G401 (cell line): ENCODE measurements at places on chromosomes 1 and 21.

DNA sequence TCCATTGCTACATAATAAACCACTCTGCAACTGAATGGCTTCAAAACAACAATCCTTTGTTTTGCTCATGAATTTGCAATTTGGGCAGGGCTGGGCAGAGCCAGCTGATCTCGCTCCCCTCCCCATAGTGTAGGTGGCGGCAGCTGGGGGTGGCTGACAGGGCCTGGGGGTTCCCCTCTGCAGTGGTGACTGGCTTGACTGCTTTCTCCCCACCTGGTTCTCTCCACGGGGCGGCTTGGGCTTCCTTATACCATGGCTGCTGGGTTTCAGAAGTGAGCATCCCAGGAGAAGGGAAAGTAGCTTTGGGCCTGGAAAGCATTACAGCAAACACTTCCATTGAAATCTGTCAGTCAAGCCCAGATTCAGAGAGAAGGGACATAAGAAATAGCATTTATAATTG is 129.7 kb upstream of the ZBTB40 start:
- no peak for DNase-seq

- DNase-seq, result peak; percentile 79
Observed at GRCh38 chr1:179369751-179370341, 4.1 kb downstream of the AXDND1 start.

DNA sequence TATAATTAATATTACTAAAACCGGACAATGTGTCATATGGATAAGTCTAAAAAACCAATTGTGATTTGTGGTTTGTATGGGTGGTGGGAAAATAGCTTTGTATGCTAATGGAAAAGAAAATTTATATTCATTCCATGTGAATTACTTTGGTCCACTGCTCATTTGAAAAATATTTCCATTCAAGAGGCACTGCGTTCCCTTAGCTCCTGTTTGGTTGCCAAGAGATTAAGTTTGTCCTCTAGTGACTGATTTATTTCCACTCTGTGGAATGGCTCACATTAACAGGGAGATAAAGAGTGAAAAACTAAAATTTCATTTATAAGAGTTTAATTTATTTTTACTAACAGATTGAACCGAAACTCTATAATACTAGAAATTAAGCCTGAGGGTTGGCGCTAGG is 744.1 kb upstream of the CHRM3 start:
- no peak for DNase-seq

GRCh38 chr21:46183910-46184624 is at the start of gene SPATC1L:
TSS of gene SPATC1L (minus strand) at chr21:46184459. CDS start at chr21:46182816, 1,643 bp downstream.
- peak; percentile 82 for DNase-seq

- no peak for DNase-seq
Observed at GRCh38 chr1:36123356-36123755, 1.7 kb downstream of the COL8A2 start.

GRCh38 chr1:66335859-66336640 is 197.9 kb upstream of the SGIP1 start:
- no peak for DNase-seq

- DNase-seq, result no peak
Observed at GRCh38 chr1:175628548-175629317, 114.7 kb downstream of the TNR start.

- peak; percentile 82 for DNase-seq
Observed at GRCh38 chr1:46362158-46362557, 21.6 kb downstream of the NSUN4 start.

GRCh38 chr1:208515129-208515528 is 270.9 kb upstream of the PLXNA2 start:
- DNase-seq, result no peak

GRCh38 chr1:18942340-18942739 is 14.1 kb downstream of the IFFO2 start:
- DNase-seq, result no peak

DNA sequence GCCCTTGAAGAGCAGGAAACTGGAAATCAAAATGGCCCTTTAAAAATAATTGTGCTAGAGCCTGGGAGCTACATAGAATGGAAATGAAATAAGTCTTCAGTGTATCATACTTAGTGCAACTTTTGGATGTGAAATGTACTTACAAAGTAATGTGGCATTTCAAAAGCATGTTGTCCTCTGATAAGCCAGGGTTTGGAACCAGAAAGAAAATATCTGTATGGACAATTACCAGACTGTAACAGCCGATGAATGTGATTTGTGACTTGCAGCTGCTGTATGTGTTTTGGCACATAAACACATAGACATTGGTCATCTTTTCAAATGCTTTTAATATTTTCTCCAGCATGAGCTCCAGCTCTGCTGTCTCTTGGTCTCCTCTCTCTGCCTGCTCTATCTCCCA is 546.4 kb downstream of the OMA1 start:
- no peak for DNase-seq

- DNase-seq, result no peak
Observed at GRCh38 chr1:233951804-233952203, 47.3 kb downstream of the SLC35F3 start.

- no peak for DNase-seq
Observed at GRCh38 chr1:178543290-178543607, 30.3 kb downstream of the TEX35 start.

DNA sequence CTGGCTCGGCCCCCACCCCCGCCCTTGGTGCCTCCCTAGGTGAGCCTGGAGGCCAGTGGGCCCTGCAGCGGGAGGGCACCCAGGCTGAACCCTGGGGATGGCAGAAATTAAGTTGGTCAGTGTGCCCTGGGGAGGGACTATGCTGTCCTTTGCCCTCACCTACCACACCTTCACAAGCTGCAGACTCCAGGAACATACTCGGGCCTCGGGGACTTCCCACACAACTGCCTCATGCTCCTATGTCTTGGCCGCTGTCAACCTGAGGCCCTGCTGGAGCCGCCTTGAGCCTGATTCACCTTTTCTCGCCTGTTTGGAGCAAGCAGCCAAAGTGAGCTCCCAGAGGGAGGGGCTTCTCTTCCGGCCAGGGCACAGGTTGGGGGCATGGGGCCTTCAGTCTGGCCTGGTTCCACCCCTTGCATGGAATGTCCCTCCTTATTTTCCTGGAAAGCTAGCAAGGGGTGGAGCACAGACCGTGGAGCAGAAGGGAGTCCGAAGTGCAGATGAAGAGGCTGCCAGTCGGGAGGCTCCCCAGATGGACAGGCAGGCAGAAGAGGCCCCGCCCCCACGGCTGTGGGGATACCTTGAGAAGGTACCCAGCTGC is 24.7 kb downstream of the KNCN start:
- DNase-seq, result peak; percentile 44

DNA sequence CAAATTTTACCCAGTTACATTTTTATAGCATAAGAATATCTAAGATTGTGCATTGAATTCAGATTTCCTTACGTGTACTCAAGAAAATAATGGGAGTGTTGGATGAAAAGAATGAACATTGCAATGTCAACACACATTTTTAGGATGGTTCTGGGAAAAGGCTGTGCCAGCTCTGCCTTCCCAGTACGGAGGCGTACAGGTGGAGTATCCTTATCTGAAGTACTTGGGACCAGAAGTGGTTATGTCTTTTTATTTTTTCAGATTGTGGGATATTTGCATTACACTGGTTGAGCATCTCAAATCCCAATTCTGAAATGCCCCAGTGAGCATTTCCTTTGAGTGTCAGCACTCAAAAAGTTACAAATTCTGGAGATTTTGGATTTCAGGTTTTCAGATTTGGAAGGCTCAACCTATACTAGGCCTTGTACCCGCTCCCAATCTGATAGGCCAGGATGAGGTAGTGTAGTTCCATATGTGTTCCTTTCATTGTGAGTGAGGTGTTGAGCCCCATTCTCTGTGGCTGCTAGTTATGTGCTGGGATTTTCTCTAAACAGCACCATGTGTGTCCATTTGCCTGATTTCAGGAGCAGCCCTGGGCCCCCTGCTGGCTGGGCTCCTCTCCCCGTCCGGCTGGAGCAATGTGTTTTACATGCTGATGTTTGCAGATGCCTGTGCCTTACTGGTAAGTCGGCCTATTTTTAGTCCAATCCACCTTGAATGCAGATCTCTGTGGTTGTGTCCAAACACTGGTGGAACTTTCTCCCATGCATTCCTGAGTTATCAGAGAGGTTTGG is 60.8 kb downstream of the SLC37A1 start:
- DNase-seq, result no peak

GRCh38 chr1:158932171-158932570 is 819 bp downstream of the PYHIN1 start:
- no peak for DNase-seq

DNA sequence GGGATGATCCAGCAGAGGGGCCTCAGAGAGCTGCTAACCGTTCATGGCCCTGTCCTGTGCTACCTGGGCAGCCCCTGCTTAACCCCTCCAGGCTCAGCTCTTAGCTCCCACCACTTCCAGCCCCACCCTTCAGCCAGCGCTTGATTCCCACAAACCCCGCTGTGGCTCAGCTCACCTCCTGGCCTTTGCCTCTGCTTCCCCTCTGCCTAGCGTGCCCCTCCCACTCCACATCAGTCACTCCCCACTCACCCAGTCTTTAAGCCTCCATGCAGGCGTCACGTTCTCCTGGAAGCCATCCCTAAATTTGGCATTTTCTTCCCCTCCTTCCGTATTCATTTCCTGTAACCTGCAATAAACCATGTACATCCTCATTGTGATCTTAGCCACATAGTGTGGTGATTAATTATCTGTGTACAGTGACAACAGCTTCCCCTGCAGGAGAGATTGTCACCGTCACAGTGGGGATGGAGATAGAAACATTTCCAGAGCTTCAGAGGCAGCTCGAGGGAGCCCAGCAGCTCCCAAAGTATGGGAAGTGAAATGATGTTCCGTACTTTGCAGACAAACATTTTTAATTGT is 65.5 kb downstream of the EPHB2 start:
- no peak for DNase-seq
